ENCODE measurements at places on chromosomes 12 and 14.

DNA sequence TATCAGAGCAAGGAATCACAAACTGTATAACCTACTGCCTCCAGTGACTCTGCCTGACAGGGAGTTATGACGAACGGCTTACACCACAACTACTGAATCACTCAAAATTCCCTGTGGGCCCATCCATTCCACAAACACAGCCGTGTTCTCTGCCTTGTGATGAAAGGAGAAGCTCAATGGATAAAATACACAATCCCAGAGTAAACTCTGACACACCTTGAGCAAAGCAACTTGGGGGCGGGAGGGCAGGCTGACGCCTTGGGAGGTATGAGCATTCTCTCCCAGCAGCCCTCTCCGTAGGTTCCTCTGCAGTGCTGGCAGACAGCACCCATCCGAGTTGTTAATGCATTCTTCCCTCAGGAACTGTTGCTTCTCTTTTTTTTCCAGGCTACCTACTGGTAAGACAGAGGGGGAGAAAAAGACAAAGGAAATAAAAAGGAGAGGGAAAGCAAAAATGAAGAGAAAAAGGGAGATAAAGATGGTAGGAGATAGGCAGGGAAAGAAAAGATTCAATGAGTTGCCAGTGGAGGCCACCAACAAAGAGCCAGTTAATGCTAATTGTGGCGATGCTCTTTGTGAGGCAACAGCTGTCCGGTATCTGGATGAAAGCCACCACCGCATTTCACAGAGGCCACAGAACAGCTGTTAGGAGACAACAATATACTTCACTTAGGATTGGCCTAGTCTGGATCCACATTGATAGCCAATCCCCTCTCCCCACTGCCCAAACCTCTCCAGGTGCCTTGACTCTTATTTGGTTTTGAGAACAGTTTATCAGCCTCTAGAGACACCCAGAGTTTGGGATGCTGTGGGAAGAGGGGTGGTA is 4.7 kb upstream of the DIO2 start:
- DNase-seq = no peak

DNA sequence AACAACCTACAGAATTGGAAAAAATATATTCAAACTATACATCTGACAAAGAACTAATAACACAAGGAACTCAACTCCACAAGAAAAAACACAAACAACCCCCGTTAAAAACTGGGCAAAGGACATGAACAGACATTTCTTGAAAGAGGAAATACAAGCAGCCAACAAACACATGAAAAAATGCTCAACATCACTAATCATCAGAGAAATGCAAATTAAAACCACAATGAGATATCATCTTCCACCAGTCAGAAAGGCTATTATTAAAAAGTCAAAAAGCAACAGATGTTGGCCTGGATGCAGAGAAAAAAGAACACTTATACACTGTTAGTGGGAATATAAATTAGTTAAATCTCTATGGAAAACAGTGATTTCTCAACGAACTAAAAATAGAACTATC is 82.6 kb upstream of the CCDC91 start:
- DNase-seq = no peak

- DNase-seq = no peak
These were observed 19.1 kb downstream of the RTL1 start for GRCh38 chr14:100884456-100884855.

- no peak for DNase-seq
These were observed 217.1 kb downstream of the CHST11 start for GRCh38 chr12:104673696-104674482.

GRCh38 chr12:58491306-58491705 is 429.0 kb downstream of the LRIG3 start:
- peak; percentile 30 for DNase-seq

DNA sequence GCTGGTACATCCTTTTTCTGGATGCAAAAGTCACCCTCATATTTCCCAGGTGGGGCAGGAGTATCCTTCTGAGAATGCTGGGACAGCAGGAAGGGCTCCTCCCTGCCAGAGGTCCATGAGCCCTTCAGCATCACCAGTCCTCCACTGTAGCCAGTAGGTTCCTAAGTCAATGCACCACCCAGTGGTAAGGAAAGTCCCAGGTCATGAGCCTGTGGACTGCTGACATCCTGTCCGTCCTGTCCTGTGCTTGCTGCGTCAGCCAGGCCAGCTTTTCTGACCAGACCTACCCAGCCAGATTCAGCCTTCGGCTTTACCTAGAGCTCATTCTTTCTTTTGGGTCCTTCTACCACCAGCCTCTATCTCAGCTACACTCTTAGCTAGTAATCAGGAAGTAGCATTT is 23.0 kb upstream of the ACTN1 start:
- no peak for DNase-seq

DNA sequence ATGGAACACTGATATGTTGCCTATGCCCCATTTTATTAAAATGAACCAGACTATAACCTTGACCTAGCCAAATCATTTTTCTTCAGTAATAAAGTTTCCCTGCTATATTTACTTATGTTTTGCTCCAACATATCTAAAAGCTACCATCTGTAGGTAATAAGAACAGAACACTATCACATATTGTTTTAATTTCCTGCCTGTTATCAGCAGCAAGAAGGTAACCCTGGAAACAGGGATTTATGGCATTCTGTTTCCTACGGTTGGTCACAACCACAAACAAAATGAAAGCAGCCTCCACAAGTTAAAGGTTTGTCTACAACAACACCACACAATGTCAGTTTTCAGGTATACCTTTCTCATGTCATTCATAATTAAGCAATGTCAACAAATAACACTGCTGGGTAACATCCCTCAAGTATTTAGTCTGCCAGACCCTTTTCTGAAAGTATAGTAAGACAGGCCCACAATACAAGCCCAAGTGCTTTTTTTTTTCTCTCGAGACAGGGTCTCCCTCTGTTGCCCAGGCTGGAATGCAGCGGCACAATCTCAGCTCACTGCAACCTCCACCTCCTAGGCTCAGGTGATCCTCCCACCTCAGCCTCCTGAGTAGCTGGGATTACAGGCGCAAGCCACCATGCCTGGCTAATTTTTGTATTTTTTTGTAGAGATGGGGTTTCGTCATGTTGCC is 25.5 kb downstream of the GCH1 start:
- no peak for DNase-seq

DNA sequence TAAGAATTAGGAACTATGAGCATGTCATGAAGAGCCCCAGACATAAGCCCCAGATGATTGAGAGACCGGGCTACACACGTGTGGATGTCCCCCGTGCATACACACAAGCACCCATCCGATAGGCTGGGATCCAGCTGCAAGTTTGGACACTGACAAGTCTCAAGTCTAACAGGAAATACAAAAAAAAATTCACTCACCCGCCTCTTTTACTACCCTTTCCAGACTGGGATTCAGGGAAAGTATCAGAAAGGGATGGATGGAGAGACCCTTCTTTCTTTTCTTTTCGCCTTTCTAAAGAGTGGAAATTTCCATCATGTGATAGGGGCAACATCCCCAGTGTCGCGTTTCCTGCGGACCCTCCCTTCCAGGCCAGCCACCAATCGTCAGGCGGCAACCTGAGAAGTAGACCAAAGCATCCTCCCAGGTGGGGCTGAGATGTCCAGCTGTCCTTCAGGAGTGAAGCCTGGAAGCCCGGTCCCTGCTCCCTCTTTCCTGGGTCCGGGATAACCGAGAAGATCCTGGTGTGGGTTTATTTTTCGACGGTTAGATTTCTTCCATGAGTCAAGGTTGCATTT is 6.4 kb upstream of the SLC38A4 start:
- no peak for DNase-seq

DNA sequence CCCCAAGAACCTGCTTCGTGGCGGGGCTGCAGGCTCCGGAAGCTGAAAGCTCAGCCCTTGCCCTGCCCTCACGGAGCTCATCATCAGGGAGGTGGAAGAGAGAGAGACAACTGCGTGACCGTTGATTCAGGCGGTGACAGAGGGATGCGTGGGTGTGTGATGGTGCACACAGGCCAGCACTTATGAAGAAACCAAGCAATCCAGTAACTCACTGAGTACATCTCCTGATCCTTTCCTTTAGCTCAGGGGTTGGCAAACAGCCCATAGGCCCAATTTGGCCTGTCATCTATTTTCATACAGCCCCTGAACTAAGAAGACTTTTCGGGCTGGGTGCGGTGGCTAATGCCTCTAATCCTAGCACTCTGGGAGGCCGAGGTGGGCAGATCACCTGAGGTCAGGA is 49.9 kb downstream of the TESC start:
- DNase-seq = no peak

DNA sequence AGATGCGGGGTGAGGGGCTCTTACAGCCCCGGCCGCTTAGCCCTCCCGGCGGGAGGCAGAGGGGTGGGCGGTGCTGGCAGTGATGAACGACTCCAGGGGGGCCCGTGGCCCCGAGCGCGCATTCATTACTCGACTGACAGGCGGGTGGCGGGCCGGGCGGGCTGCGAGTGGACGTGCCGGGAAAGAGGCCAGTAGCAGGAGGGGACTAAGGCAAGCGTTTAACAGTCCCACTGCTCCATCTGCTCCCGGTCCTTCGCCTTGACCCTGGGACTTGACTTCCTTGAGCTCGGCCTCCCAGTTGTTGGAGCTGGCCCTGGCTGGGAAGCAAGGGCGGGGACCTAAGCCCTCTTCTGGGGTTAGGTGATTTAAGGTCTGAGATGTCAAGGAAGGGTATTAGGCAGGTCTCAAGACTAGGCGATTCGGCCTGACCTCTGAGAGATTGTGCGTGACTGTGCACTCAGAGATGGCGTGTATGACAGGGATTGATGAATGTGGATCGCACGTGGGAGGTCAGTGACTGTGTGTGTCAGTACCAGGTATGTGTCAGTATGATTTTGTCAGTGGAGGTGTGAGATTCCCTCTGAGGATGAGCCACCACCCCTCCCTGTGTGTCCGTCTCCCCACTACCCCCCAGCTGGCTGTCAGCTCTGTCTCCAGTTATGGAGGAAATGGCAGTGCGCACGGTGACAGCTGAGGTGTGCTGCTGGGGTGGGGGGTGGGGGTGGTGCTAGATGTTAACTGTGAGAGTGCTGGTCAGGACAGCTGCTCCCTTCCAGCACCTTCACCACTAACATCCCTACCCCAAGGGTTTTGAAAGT is 3.6 kb upstream of the DNAJC22 start:
- DNase-seq = no peak

DNA sequence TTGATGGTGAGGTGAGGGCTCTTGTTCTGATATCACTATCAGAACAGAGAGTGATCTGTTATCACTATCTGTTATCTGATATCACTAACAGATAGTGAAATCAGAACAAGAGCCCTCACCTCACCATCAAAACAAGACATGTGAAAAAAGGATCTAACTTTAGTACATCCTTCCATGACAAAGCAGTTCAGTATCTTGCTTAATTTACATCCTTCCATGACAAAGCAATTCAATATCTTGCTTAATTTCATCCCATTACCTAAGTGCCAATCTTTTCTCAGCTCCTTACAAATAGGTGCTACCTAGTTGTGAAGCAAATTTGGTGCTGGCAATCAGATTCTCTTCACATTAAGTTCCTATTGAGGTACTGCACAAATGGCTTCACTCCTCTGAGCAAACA is 1865.6 kb upstream of the FLRT2 start:
- no peak for DNase-seq

GRCh38 chr14:64008016-64008415 is 155.2 kb downstream of the SYNE2 start:
- no peak for DNase-seq

DNA sequence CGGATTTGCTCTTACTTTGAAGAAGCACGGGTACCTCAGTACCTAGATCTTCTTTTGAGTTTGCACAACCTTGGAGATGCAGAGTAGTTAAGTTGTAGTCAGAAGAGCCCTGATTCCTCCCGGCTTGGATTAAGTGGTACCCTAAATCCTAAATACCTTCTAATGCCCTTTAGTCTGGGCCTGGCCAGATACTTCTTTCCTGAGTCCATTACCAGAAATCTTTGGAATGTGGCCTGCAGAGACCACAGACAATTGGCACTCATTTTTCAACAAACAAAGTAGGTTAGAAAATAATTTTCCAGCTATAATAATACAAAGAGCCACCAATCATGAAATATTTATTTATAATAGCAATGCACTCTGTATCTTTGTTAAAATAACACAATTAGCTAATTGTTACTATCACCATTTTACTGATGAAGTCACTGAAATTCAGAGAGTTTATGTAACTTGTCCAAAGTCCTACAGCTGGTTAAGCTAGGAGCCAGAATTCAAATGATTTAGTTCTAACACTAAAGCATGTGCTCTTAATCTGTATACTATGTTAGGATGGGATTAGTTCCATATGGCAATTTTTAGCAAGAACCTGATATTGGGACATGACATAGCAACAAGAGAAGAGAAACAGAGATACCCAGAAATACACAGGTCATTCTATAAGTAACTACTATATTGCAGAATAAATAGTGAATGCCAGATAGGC is 132.1 kb upstream of the PDZRN4 start:
- DNase-seq = no peak

GRCh38 chr12:34354239-34355200 is 332.2 kb downstream of the ALG10 start:
- DNase-seq = no peak

- no peak for DNase-seq
These were observed 442.5 kb downstream of the NRXN3 start for GRCh38 chr14:78612666-78613065.

DNA sequence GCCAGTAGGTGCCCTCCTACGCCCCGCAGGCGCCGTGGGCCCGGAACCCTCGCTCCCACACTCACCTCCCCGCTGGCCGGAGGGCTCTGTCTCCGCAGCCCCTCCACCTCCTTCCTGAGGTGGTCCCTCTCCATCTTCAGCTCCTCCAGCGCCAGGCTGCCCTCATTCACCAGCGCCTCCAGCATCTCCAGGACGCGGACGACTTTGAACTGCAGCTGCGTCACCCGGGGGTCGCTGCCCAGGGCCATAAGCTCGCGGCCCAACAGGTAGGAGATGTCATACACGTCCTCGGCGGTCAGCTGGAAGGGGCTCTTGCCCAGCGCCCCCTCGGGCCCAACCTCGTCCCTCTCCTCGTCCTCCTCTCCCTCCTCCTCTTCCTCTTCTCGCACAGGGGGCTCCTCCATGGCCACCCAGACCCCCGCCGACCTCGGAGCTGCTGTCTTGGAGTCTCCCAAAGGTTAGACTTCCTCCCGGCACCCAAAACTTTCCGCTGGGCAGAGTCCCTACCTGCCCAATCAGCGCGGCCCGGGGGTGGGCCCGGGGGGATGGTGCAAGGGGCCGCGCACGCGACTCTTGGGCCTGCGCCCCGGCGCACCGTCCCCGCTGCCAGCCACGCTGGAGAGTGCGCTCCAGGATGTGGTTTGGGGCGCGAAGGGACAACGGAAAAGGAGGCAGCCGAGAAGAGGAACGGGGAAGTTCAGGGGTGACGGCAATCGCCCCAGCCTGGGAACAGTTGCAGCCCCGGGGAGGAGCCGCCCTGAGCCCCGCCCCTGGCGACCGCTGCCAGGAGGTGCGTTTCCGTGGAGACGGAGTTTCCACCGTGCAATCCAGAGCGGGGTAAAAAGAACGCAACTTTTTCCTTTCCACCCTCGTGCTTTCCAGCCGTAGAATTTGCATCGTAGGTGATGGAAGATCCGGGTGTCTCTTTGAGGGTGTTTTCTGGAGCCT is at the start of gene RILPL2:
Gene RILPL2, minus strand, starts transcription at position 668 of the 948 bp plus-strand sequence. Its CDS starts 264 bp downstream, at position 404.
- no peak for DNase-seq

- no peak for DNase-seq
These were observed 9.8 kb upstream of the ABHD12B start for GRCh38 chr14:50862036-50862570.

DNA sequence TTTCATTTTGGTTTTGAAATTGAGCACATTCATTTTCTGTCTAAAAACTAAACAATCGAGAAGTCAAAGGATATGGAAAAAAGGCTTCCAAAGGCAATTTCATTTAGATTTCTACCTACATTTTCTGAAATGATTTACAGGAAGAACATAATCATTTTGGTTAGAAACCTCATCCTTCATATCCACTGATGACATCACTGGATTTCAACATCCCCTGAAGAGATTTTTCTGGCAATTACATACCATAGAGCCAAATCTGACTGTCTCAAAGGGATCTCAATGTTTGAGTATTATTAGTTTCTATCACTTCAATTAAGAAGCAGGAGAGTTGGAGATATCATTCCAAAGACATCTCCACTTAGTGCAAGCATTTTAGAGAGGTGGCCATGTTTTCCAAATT is 137.8 kb downstream of the TTC7B start:
- DNase-seq = no peak

All from retinal pigment epithelial cell (primary cell).